H9 (cell line): ENCODE measurements at places on chromosomes 12 and 14.

DNA sequence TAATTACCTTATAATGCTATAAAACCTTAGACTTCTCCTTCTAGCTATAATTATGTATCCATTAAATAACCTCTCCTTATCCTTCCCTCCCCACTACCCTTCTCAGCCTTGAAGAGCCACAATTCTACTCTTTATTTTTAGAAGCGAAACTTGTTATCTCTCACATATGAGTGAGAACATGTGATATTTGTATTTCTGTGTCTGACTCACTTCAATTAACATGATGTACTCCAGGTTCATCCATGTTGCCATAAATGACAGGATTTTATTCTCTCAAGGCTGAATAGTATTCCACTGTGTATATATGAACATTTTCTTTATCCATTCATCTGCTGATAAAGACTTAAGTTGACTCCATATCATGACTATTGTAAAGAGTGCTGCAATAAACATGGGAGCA lies 485.6 kb downstream of the FLRT2 start:
- no peak for DNase-seq

GRCh38 chr14:58647777-58648176 lies 10.0 kb downstream of the DACT1 start:
- DNase-seq = no peak

DNA sequence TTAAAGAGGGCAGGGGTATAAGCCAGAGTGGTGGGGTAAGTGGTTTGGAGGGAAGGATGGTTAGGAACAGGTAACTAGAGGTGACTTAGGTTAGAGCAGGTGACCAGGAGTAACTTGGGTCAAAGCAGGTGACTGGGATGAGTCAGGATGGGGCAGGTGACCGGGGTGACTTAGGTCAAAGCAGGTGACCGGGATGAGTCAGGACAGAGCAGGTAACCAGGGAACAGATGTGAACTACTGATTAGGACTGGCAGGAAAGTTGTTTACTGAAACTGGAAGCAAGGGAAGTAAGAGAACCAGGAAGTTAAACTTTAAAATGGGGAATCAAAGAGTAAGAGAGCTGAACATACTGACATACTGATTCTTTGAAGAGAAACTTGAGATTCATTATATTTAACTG lies 57.4 kb downstream of the FSCB start:
- no peak for DNase-seq

GRCh38 chr12:108815369-108815768 lies 42.0 kb downstream of the SSH1 start:
- DNase-seq = no peak

- DNase-seq = no peak
Measured at GRCh38 chr14:101726295-101726953, 35.1 kb upstream of the PPP2R5C start.

- DNase-seq = peak; percentile 56
Measured at GRCh38 chr12:39441963-39442830, 723 bp downstream of the KIF21A start.

DNA sequence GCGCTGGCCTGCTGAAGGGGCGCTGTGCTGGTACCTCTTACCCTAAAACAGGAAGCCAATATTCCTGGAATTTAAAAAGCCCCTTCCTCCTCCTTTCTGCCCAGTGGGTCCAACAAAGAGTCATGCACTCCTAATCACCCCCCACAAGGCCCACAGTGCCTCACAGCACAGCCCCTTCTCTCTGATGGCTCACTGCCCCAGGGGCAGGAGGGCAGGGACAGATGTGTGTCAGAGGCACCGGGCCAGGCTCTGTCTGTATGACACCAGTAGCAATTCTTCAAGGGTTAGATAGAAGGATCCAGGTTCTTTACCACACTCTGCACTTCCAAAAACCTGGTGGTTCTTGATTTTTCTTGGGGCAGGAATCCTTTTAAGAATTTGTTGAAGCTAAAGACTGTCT lies 8.9 kb downstream of the MYH6 start:
- no peak for DNase-seq

DNA sequence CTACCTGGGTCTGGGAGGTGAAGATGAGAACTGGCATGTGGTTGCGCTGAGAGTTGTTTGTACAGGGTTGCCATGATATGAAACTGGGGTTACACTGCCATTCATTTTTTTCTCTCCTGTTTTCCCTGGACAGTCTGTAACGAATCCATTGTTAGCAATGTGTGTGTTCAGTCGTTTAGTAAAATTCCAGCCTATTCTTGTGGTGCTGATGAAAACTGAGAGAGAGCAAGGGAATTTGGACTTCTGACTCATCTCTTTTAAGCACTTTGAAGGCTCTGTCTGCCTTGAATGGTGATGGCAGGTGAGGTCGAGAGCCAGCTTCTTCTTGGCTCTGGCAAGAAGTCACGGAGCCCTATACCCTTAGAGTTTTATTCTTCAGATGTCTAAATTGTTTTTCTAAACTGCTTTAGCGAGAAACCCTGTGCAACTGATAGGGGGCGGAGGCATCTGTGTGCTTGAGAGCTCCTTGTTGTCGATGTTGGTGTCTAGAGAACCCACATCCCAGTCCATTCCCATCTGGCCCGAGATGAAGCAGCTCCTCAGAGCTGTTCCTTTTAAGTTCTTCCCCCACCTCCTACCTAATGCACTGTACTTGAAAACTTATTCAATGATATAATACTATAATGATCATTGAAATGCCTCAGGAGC lies 204.4 kb downstream of the TMX1 start:
- DNase-seq = no peak

DNA sequence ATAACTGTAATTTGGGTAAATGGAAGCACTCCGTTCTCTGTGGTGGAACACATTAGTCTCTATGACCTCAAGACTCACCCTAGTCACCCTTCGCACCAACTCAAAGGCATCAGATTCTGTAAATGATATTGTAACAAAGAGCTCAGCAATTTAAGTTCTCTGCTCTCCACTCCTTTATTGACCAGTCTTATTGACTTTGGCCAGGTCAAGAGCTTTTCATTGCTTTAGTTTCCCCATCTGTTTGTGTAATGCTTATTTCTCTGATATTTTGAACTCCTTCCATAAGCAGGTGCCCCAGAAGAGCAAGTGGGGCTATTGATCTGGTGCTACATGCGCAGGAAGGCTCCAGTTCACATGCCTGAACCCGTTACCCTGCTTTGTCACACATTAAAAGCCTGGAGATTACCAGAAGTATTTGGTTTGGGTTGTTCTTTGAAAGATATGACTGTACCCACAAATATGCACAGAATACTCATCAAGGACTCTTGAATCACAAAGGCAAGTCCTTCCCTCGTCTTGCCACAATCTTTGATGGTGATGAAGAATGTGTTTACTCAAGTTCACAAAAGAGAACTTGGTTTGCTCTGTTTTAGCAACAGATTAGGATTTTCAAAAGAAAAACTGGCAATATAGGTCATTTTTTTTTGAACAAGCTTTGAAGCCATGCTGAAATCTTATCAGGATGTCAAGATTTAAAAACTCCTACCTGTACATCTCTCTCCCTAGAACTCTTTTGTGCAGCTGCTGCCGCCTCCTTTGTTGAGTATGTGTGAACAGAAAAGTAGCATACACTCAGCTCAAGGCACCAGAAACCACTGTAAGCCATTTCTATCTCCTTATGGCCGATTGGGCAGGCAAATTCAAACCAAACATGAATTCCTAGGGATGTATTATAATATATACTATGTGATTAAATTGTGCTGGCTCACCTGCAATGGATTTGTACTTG lies 193.9 kb downstream of the BCAT1 start:
- no peak for DNase-seq

- no peak for DNase-seq
Measured at GRCh38 chr12:28955491-28955890, 193.6 kb upstream of the FAR2 start.

- DNase-seq = no peak
Measured at GRCh38 chr12:58396239-58396638, 454.9 kb downstream of the ATP23 start.

- DNase-seq = no peak
Measured at GRCh38 chr12:5242440-5242839, 189.5 kb upstream of the NTF3 start.

- DNase-seq = no peak
Measured at GRCh38 chr12:118448341-118448740, 72.0 kb downstream of the SUDS3 start.

- no peak for DNase-seq
Measured at GRCh38 chr14:64762044-64763034, 58.1 kb downstream of the PLEKHG3 start.

DNA sequence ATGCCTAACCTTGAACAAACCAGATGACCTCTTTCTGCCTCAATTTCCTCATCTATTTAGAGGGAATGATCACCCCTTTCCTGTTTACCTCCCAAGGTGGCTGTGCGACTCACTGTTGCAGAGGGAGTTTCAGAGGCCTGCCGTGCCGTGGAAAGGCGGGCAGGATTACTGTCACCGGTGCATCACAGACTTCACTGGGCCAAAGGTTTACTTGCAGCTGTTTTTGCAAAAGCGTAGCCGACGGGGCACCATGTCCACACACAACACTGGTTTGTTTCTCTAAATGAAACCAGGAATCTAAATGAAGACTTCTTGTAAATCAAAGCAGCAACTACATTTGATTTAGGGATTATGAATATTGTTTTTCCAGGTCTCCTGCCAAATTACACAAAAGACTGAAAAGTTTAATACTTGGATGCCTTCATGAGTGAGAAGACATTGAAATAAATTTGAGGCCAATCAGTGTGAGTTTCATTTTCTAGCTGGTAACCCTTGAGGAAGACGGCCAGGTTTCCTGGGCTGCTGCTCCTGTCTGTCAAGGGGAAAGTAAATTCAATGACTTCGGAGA lies 696.1 kb upstream of the TMEM132C start:
- DNase-seq = no peak

GRCh38 chr14:84351646-84352045 lies 1178.3 kb upstream of the FLRT2 start:
- DNase-seq = no peak

- no peak for DNase-seq
Measured at GRCh38 chr14:82354126-82354525, 820.5 kb upstream of the SEL1L start.

- peak; percentile 56 for DNase-seq
Measured at GRCh38 chr14:23727566-23728335, 91.6 kb downstream of the DHRS2 start.

- no peak for DNase-seq
Measured at GRCh38 chr12:75507086-75507485, 4.3 kb downstream of the KRR1 start.

- peak; percentile 38 for DNase-seq
Measured at GRCh38 chr14:76051717-76052465, 66.3 kb downstream of the IFT43 start.

DNA sequence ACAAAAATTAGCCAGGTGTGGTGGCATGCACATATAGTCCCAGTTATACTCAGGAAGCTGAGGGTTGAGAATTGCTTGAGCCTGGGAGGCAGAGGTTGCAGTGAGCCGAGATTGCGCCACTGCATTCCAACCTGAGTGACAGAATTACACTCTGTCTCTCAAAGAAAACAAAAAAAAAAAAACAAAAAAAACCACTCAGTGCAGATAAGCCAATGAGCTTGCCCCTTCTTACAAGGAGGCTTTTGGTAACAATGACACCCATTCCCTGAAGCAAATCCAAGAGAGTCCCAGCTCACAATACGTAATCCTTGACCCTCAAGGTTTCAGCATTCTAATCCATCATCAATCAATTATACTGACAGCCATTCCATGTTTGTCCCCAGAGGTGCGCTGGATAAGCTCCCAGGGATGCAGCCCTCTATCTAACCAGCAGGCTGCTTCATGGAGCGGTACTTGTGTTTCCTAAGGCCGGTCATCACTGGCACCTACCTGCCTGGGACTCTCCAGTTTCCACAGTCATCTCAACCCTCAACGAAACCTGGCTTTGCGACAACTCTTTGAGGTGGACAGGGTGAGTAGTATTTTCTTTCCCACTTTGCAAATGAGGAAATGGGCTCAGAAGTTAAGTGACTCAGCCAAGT lies 12.4 kb downstream of the GCN1 start:
- no peak for DNase-seq

DNA sequence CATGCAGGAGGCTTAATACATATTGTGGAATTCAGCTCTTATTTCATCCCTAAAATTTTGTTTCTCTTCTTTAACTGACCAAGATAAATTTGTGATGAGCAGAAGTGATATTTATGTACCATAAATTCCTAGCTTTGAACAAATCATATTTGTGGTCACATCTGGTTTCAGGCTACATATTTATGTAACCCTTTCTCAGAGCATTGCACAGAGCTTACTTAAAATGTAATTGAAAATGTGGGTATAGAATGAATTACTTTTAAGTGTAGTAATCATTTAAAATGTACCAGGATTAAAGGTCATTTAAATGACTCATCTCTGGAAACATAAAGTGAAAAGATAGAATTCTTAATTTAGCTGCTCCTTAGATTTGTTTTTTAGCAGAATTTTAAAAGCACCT lies 129.9 kb upstream of the FRMD6 start:
- DNase-seq = no peak

DNA sequence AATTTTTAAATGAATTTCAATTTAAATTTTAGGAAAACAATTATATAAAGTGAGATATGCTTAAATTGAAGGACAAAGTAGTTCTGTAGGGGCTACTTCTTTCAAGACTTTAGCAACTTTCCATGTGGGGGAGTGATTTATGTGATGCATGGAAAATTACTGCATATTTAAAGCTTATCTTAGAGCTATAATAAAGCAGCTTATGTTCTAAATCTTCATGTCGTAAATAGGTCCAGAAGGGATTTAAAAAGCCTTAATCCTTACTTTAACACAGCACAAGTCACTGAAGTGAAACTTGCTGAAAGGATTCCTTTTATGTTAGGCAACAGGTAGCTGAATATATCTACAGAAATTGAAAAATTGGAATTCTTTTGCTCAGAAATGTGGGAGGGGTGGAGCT lies 340.4 kb downstream of the NAV3 start:
- DNase-seq = no peak

GRCh38 chr12:112214064-112214463 lies 88.7 kb downstream of the TRAFD1 start:
- no peak for DNase-seq

DNA sequence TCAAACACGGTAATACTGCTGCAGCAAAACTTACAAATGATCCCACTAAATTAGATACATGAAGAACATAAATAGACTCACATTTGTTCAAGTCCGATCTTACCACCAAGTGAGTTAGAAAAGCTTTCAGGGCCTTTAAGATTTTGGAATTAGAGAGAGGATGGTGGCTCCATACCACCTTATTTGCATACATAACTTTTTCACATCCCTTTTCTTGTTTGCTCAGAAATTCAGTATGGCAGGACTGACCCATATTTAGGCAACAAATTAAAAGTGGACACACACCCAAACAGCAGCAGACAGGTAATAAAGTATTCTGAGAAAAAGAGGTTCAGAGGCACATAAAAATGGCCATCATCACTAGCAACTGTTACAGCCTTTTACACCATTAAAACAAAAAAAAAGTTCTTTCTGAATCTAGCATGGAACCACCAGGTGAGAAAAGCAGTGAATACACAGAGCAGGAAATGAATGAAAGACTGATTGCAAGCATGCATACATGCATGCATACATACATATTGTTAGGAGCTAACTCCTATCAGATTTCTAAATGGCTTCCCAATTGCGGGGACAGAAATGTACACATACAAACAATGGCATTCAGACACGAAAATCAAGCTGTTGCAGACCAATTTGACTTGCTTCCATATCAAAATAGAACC lies 23.3 kb downstream of the STXBP6 start:
- DNase-seq = no peak
